WTC11 (cell line): ENCODE measurements at places on chromosomes 2 and 18. TPM values are rescaled to one million over a fixed set of nuclear protein-coding genes. Genes with fewer than 3 reads are reported as not detected.

- H3K4me1 ChIP-seq, result peaks cover 12% of the 10 kb centered on the region
- H3K36me3 ChIP-seq, result no peaks in the 10 kb centered on the region
- no peak for DNase-seq
Observed at GRCh38 chr2:198702796-198703195, 754.9 kb downstream of the SATB2 start.

DNA sequence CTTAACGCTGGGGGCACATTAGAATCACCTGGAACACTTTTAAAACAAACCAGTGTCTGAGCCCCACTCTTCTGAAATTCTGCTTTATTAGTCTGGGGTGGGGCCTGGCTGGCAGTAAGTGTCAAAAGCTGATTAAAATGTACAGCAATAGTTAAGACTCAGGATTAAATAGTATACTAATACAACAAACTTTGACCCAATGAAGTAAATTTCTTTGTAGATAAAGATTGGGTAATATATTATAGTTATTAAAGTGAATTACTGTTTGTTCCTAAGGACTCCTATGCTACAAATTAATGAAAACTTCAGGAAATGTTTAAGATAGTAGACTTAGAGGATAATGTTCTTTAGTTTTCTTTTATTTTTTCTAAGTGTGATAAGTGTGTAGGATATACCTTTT lies 160.9 kb downstream of the FAM124B start:
- H3K36me3 ChIP-seq, result no peaks in the 10 kb centered on the region
- no peak for DNase-seq
- H3K4me1 ChIP-seq, result no peaks in the 10 kb centered on the region
- H3K27ac ChIP-seq, result no peak overlapping the region
- H3K4me3 ChIP-seq, result no peak overlapping the region

DNA sequence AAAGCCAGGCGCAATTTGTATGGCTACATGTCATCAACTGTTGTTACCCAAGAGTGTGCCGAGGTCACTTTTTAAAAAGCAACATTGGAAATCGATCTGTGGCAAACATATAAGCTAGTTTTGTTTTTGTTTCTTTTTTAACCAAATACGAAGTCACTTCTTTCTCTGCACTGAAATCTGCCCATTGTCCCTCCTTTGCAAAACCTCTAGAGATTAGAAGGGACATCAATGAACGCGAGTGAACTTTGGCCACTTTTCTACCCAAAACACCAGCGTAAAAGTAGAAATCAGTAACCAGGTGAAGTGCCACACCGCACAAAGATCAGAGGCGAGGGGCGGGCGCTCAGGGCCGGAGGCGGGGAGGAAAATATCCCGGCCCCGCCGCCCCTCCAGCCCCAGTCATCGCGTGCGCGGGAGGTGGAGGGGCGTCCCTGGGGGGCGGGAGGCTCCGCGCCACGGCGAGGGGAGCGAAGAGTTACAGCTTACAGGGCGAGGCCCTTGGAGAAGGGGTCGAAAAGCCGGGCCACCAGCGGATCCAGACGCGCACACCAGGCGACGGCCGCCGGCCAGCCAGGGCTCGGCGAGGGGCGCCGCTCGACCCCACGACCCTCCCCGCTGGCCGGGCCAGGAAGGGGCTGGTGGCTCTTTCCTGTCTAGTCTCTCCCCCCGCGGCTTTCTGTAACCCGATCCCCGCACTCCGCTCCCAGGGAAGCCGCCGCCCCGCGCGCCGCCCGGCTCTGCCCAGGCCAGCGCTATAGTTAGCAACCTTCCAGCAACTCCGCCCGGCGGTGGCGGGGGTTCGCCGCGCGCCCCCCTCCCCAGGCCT lies 993 bp downstream of the RBMS1 start:
- peak overlapping the region; percentile 98 for H3K27ac ChIP-seq
- no peaks in the 10 kb centered on the region for H3K36me3 ChIP-seq
- no peaks in the 10 kb centered on the region for H3K27me3 ChIP-seq
- peaks cover 45% of the 10 kb centered on the region for H3K4me1 ChIP-seq
- peak; percentile 90 for DNase-seq

GRCh38 chr18:64055019-64055418 lies 85.1 kb downstream of the SERPINB8 start:
- 0 out of 2 replicates have a peak, but pooled peaks cover 2% of the 10 kb centered on the region for H3K36me3 ChIP-seq
- peaks cover 16% of the 10 kb centered on the region for H3K4me1 ChIP-seq
- H3K27me3 ChIP-seq, result peaks cover 68% of the 10 kb centered on the region
- no peak overlapping the region for H3K27ac ChIP-seq
- no peak overlapping the region for H3K4me3 ChIP-seq
- no peak for DNase-seq

DNA sequence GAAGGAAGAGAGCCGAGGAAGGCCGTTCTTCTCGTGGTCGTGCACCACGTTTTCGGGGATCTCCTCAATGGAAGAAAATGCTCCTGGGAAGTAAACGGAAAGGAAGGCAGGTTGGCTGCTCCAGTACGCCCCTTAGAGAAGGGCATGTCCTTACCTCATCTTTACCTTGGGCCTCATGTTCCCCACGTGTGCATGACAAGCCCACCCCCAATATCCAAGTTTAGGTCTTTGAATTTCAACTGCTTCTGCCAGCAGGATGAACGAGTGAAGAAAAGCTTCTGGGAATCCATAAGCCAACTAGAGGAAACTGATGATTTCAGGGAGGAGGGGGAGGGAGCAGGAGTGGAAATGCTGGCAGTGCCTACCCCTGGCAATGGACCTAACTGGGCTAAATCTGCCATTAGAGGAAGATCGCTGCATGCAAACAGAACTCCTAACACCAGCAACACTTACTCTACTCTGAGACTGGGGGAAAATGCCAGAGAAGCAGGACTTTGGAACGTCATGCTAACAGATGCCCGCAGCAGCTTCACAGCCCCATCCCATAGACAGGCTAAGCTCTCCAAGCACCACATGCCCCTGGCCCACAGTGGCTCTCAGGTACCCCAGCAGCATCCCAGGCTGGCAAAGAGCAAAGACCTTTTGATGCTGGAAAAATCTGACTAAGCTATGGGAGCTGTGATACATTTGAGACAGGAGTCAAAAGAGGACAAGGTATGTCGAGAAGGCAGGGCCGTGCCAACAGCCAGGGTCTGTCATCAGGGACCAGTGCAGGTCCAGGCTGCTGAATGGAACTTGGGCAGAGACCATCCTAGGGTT lies 21.7 kb downstream of the CHST10 start:
- H3K27me3 ChIP-seq, result no peaks in the 10 kb centered on the region
- H3K36me3 ChIP-seq, result peaks cover 34% of the 10 kb centered on the region
- DNase-seq, result no peak
- no peaks in the 10 kb centered on the region for H3K4me1 ChIP-seq
- no peak overlapping the region for H3K27ac ChIP-seq

- H3K27me3 ChIP-seq, result peaks cover 54% of the 10 kb centered on the region
- DNase-seq, result peak; percentile 23
- H3K36me3 ChIP-seq, result no peaks in the 10 kb centered on the region
- H3K4me1 ChIP-seq, result peaks cover 33% of the 10 kb centered on the region
- no peak overlapping the region for H3K27ac ChIP-seq
Observed at GRCh38 chr2:111117598-111118480, 2.9 kb upstream of the BCL2L11 start.

DNA sequence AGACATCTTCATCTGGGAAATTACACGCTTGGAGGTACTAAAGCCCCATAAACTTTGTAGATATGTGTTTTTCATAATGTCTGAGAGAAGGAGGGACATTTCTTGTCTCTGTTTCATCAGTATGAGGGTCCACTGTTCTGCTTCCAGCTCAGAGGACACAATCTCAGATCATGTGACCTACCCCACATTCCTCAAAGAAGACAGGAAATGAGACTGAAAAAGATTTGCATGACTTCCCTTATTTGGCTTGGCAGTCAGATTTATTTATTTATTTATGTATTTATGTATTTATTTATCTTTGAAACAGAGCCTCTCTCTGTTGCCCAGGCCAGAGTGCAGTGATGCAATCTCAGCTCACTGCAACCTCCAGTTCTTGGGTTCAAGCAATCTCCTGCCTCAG lies 463.7 kb upstream of the RGPD4 start:
- H3K36me3 ChIP-seq, result no peaks in the 10 kb centered on the region
- H3K4me1 ChIP-seq, result no peaks in the 10 kb centered on the region
- H3K27me3 ChIP-seq, result no peaks in the 10 kb centered on the region
- no peak for DNase-seq

DNA sequence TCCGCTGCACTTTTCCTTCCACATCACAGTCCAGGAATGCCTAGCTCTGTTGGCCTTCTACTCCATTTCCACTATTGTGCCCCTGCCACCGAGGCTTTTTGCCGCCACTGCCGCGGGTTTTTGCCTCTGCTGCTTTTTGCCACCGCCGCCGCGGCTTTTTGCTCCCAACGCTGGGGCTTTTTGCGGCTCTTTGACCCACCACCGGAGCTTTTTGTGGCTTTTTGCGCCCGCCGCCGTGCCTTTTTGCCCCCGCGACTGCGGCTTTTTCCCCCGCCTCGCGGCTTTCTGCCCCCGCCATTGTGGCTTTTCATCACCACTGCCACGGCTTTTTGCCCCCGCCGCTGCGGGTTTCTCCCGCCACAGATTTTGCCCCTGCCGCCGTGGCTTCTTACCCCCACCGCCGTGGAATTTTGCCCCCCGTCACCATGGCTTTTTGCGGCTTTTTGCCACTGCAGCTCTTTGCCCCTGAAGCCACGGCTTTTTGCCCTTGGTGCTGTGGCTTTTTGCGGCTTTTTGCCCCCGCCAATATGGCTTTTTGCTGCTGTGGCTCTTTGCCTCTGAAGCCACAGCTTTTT lies 2798.7 kb upstream of the TEKT4 start:
- DNase-seq, result no peak
- no peak overlapping the region for H3K4me3 ChIP-seq
- no peak overlapping the region for H3K27ac ChIP-seq
- H3K27me3 ChIP-seq, result peaks cover 11% of the 10 kb centered on the region; the same call in 1 of the 2 replicates

DNA sequence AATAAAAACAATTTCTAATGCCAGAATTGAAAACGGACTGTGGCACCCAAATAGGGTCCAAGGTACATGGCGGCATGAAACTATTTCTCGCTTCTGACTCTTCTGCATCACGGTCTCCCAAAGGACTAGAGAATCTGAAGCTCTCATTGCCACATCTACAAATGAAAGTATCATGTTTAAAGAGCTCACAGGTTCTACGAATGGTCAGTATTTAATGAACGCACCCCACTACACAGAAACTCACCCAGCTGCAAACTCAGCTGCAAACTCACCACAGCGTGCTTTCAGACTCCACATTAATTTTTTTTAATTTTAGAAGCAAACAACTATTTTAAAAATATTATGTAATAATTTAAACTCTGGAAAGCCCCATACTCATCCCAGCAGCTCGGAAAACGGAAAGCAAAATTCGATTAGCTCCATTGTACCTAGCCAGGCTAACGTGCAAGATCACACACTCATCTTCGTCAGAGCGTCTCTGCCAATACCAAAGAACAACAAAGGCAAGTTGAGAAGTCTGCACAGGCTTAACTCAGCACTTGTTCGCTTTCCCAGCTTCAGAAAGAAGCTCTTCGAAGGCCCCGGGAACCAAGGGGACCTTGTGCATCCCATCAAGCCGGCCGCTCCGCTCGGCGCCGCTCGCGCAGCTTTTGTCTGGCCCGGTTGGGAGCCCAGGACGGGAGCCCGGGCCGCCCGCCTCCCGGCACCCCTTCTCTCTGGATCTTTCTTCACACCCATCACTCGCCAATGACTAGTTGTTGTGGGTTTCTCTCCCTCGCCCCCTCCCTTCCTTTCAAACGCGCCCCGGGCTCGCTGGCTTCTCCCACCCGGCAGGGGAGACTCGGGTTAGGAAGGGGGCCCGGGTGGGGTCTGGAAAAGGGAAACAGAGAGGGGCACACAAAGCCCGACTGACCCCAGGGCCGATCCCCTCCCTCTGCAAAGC lies 785 bp downstream of the CLASP1 start:
- DNase-seq, result peak; percentile 65
- peak overlapping the region; percentile 82 for H3K27ac ChIP-seq

DNA sequence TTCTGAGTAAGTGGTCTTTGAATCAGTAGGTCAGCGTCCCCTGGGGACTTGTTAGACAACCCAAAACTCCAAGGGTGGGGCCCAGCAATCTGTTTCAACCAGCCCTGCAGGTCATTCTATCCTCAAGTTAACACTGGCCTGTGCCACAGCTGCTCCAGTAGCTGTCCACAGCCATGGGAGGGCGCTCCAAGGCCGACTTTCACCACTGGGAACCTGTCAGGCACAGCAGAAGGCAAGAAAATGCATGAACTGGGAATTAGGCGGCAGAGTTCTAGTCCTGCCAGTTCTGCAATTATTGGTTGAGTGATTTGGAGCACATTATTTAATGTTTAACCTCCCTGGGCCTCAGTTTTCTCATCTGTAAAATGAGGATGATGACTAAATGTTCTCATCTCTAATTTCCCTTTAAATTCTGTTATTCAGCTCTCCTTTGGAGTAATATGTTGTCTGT lies 17.4 kb upstream of the MRPL33 start:
- peaks cover 25% of the 10 kb centered on the region for H3K4me1 ChIP-seq
- no peak overlapping the region for H3K27ac ChIP-seq
- H3K36me3 ChIP-seq, result peaks cover 2% of the 10 kb centered on the region; the same call in 1 of the 2 replicates
- H3K27me3 ChIP-seq, result no peaks in the 10 kb centered on the region
- DNase-seq, result peak; percentile 93
- peak overlapping the region; percentile 75; the same call in 1 of the 2 replicates for H3K4me3 ChIP-seq

ANKRD62 gene
- not detected in 3 replicates for total RNA-seq

FAM98A gene
- 66.3 to 91.1 TPM (median 78.4 TPM) in 3 replicates for total RNA-seq

CCDC74B gene
- total RNA-seq, result 2.8 to 5.4 TPM (median 3.4 TPM) in 3 replicates

MAB21L4 gene
- not detected in 3 replicates for total RNA-seq
